ENCODE measurements at places on chromosomes 12 and 14. TPM values are rescaled to one million over a fixed set of nuclear protein-coding genes. Genes with fewer than 3 reads are reported as not detected.

RDH12 gene
- polyA plus RNA-seq = 1.1 TPM

OR11H6 gene
- not detected for polyA plus RNA-seq

TSPAN9 gene
- 77.2 TPM for polyA plus RNA-seq

RASSF3 gene
- 35.1 TPM for polyA plus RNA-seq

FOXM1 gene
- polyA plus RNA-seq = 54.0 TPM

C14orf180 gene
- not detected for polyA plus RNA-seq

PTPRO gene
- 1.7 TPM for polyA plus RNA-seq

ZDHHC22 gene
- 0.10 TPM for polyA plus RNA-seq

SLC10A1 gene
- polyA plus RNA-seq = 0.16 TPM

BEST3 gene
- 0.55 TPM for polyA plus RNA-seq

WNT1 gene
- polyA plus RNA-seq = not detected

NYNRIN gene
- polyA plus RNA-seq = 101 TPM

FANCM gene
- polyA plus RNA-seq = 19.1 TPM

MYRFL gene
- 2.5 TPM for polyA plus RNA-seq

NINJ2 gene
- 2.2 TPM for polyA plus RNA-seq

HOXC12 gene
- not detected for polyA plus RNA-seq

ATL1 gene
- 8.0 TPM for polyA plus RNA-seq

GALNT8 gene
- 1.4 TPM for polyA plus RNA-seq

SERPINA9 gene
- polyA plus RNA-seq = not detected

Measured in left lung (tissue), 14 donors.